ENCODE measurements at places on chromosomes 7 and 10. TPM values are rescaled to one million over a fixed set of nuclear protein-coding genes. Genes with fewer than 3 reads are reported as not detected.

Gene VAX1
- total RNA-seq: not detected

Gene OR9A2
- 0.24 TPM for total RNA-seq

Gene EBLN1
- not detected for total RNA-seq

Gene TFAM
- total RNA-seq: 102 TPM

Gene UNCX
- total RNA-seq: not detected

Gene SYT15
- 0.56 TPM for total RNA-seq

Gene TRIM50
- not detected for total RNA-seq

Gene CTTNBP2
- 0.40 TPM for total RNA-seq

Gene ACSM6
- not detected for total RNA-seq

Gene RNLS
- 2.1 TPM for total RNA-seq

Gene ZSCAN25
- total RNA-seq: 25.0 TPM

Gene GJD4
- 0.15 TPM for total RNA-seq

- no peak for ATAC-seq
- no peaks in the 10 kb centered on the region for H3K27me3 ChIP-seq
- H3K4me1 ChIP-seq: peaks cover 5% of the 10 kb centered on the region
- H3K36me3 ChIP-seq: no peaks in the 10 kb centered on the region
Observed at GRCh38 chr7:105367458-105367857, 21.3 kb downstream of the SRPK2 start.

GRCh38 chr10:68957654-68958053 is 1.7 kb downstream of the DDX21 start:
- H3K27me3 ChIP-seq: no peaks in the 10 kb centered on the region
- H3K4me3 ChIP-seq: peak overlapping the region; percentile 92
- ATAC-seq: no peak

DNA sequence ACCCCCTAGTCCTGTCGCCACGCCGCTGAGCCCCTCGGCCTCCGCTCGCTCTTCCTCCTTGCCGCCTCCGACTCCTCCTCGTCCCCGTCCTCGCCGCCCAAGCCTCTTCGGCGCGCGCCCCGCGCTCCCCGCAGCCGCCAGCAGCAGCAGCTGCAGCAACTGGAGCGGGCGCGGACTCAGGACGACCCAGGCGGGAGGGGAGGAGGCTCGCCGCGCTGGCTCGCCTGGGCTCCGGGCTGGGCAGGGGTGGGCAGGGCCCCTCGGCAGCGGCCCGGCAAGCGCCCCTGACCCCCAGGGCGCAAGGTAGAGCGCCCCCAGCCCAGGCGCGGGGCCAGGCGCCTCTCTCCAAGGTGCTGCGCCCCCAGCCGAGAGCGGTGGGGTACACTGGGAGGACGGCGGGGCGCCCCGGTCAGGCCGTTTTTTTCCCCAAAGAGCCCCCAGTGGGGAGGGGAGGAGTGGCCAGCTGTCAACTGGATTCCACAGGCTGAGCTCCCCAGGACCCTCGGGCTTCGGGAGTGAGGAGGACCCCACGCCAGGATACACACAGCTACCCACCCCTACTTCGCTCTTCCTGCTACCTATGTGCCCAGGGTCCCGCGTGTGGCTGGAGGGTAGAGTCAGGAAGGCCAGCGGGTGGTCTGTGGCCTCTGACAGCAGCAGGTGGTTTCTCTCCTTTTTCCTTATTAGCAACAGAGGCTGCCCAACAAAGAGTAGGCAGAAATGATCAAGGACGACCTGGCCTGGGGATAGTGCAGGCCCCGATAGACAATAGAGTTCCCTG is 903 bp upstream of the KCNMA1 start:
- H3K4me3 ChIP-seq: no peak overlapping the region
- H3K27me3 ChIP-seq: peaks cover 69% of the 10 kb centered on the region
- H3K4me1 ChIP-seq: peaks cover 5% of the 10 kb centered on the region
- H3K27ac ChIP-seq: no peak overlapping the region
- no peaks in the 10 kb centered on the region for H3K36me3 ChIP-seq
- ATAC-seq: no peak

GRCh38 chr7:47931005-47932004 is 17.0 kb downstream of the PKD1L1 start:
- no peak for ATAC-seq
- H3K4me3 ChIP-seq: no peak overlapping the region
- no peaks in the 10 kb centered on the region for H3K4me1 ChIP-seq

DNA sequence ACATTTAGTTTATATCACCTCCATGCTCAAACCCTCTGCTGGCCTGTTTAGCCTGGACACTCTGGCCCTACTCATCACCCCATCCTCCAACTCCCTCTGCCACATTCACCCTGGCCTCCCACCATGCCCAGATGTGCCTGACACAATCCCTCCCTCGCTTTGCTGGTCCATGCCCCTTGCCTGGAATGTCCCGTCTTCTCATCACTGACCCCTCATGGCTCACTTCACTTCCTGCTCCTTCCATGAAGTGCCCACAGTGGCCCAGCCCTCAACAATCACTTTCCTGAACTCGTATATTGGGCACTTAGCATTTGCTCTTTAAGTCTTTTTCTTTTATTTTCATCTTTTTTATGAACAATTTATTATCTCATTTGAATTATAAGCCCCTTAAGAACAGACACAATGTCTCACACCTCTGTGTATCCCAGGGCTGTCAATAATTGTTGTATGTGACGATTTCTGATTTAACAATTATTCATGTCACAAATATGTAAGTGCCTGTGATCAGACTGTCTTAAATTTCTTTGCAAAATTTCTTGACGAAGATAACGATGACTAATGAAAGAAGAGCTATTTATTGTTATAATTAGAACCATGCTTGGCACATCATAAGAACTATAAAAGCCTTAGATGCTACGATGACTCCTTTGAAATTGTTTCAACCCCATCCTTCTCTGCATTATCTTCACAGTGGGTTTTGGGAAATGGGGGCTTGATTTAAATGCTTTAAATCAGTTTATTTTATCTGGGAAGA is 209.9 kb upstream of the YAE1 start:
- H3K27ac ChIP-seq: peak overlapping the region; percentile 44
- peaks cover 3% of the 10 kb centered on the region for H3K27me3 ChIP-seq
- H3K4me3 ChIP-seq: peak overlapping the region; percentile 26
- no peak for ATAC-seq
- no peaks in the 10 kb centered on the region for H3K36me3 ChIP-seq

DNA sequence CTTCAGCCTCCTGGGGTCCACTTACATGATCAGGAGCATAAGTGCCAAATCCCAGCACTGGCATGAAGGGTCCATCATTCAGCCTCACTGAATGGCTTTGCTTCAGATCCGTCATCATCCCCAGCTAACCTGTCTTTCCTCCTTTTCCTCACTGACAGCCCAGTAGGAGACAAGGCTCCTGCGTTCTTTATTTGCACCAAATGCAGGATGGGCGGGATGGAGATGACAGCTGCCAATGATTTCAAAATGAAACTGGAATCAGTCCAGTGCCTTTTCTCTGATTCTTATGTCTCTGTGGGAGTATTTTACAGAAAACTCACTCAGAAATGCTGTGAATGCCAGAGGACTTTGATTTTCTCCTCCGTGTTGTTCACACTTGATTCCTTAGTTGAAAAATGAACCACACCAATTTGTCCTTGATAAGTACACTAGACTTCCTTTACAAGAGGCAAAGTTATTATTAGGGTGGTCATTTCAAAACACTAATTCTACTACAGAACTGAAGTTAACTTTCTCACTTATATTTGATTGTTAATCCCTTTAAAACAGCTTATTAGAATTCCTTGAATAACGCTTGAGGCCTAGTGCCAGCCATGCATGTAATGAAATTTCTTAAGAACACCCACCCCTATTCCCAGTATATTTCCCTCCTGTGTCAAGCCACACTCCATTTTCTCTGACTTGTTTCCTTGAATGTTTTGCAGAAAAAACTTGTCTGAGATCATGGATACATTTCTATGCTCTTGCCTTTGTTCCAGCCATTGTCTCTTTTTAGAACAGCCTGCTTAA is at the start of gene AKR1C8:
AKR1C8 (minus strand) TSS at position 164 of the 789 bp plus-strand sequence; CDS start at position 118, 46 bp downstream.
- H3K4me3 ChIP-seq: no peak within 1 kb of the TSS
- no peak within 1 kb of the TSS for H3K27ac ChIP-seq
- ATAC-seq: no peak
- H3K27me3 ChIP-seq: no peaks in the 10 kb centered on the region

GRCh38 chr7:134992626-134993179 is 6.4 kb downstream of the AGBL3 start:
- ATAC-seq: peak; percentile 95
- H3K4me3 ChIP-seq: peak overlapping the region; percentile 19
- H3K27ac ChIP-seq: peak overlapping the region; percentile 8
- H3K4me1 ChIP-seq: peaks cover 31% of the 10 kb centered on the region

- H3K4me1 ChIP-seq: peaks cover 19% of the 10 kb centered on the region
- no peak overlapping the region for H3K4me3 ChIP-seq
- no peaks in the 10 kb centered on the region for H3K27me3 ChIP-seq
- no peak overlapping the region for H3K27ac ChIP-seq
Observed at GRCh38 chr7:135204341-135204749, 7.0 kb downstream of the WDR91 start.

GRCh38 chr7:130369110-130369711 is 11.1 kb upstream of the CPA1 start:
- H3K4me3 ChIP-seq: peak overlapping the region; percentile 87
- peaks cover 18% of the 10 kb centered on the region for H3K36me3 ChIP-seq
- peak overlapping the region; percentile 95 for H3K27ac ChIP-seq
- H3K4me1 ChIP-seq: peaks cover 34% of the 10 kb centered on the region

DNA sequence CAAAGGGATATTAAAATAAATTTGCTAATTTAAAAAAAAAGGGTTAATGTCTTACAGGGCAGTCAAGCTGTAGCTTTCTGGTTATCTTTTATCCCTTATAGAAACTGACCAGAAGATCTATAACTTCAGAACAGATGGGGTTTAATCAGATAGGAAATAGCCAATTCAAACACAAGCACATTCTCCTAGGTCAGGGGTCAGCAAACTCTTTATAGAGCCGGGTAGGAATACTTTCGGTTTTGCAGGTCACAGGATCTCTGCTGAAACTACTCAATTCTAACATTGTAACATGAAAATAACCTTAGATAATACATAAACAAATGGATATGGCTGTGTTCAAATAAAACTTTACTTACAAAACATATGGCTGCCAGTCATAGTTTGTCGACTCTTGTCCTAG is 479.8 kb downstream of the ADRA2A start:
- H3K4me3 ChIP-seq: no peak overlapping the region
- H3K27me3 ChIP-seq: peaks cover 9% of the 10 kb centered on the region
- no peak overlapping the region for H3K27ac ChIP-seq
- H3K4me1 ChIP-seq: no peaks in the 10 kb centered on the region
- ATAC-seq: no peak
- H3K36me3 ChIP-seq: no peaks in the 10 kb centered on the region

DNA sequence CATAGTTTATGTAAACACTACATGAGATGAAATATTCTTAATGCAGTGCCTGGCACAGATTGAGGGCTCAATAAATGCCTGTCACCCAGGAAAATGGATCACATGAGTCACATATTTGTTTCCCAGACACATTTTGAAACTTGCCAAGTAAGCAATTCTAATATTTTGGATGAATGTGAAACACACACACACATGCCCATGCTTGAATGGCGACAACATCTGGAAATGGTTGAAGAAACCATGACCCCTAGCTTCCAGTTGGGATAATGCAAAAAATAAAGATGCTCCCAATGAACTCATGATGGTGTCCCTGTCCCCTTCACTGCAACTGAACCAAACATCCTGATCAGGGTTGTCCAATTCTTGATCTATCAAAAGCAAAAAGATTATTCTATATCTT is 797.3 kb downstream of the XPNPEP1 start:
- no peaks in the 10 kb centered on the region for H3K36me3 ChIP-seq
- H3K4me3 ChIP-seq: no peak overlapping the region
- ATAC-seq: no peak
- no peaks in the 10 kb centered on the region for H3K4me1 ChIP-seq
- H3K27ac ChIP-seq: no peak overlapping the region

DNA sequence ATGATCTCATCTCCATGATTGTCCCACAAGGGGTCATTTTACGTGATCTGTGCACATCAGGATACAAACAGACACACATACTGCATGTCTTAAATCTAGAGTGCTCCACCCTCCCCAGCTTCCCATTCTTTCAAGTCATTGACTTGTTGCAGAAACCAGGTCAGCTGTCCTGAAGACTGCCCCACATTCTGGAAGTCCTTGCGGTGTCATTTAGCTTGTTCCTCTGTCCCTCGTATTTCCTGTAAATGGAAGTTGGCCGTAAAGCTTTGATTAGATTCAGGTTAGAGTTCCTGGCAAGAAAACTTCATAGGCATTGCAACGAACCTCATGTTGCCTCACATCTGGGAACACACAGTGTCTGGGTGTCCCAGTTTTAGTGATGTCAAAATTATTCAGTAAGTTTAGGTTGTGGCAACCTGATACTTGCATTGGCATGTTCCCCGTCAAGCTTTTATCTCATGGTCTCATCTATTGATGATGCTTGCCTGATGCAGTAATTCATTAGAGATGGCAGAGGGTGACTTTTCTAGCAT is 417.4 kb upstream of the GALNT17 start:
- ATAC-seq: no peak
- H3K27ac ChIP-seq: no peak overlapping the region
- peaks cover 10% of the 10 kb centered on the region for H3K4me1 ChIP-seq
- H3K36me3 ChIP-seq: peaks cover 5% of the 10 kb centered on the region
- H3K4me3 ChIP-seq: no peak overlapping the region
- H3K27me3 ChIP-seq: no peaks in the 10 kb centered on the region

DNA sequence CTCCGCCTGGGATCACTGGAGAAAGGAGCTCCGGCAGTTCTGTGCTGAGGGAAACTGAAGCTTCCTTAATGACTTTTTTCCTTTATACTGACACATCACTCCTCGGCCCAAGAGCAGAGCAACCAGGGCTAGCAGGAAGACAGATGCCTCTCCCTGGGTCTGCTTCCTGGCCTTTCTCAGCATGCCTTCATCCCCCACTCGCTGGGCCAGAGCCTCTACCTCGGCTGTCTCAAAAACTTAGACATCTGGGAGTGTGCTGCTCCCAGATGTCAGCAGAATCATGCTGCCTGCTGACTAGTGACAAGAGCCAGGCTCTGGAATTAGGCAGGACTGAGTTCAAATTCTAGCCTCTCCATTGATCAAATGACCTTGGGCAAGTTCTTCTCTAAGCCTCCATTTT is 24.4 kb upstream of the LRRC4 start:
- no peak for ATAC-seq
- H3K36me3 ChIP-seq: peaks cover 12% of the 10 kb centered on the region
- H3K27me3 ChIP-seq: no peaks in the 10 kb centered on the region
- H3K4me3 ChIP-seq: no peak overlapping the region
- H3K4me1 ChIP-seq: peaks cover 47% of the 10 kb centered on the region
- H3K27ac ChIP-seq: no peak overlapping the region

GRCh38 chr7:130957137-130957513 is 223.1 kb upstream of the KLF14 start:
- no peaks in the 10 kb centered on the region for H3K36me3 ChIP-seq
- no peak overlapping the region for H3K27ac ChIP-seq
- H3K4me3 ChIP-seq: no peak overlapping the region
- peaks cover 40% of the 10 kb centered on the region for H3K4me1 ChIP-seq
- no peaks in the 10 kb centered on the region for H3K27me3 ChIP-seq
- no peak for ATAC-seq

- H3K27me3 ChIP-seq: no peaks in the 10 kb centered on the region
- peaks cover 11% of the 10 kb centered on the region for H3K4me1 ChIP-seq
- ATAC-seq: no peak
- no peak overlapping the region for H3K4me3 ChIP-seq
- no peak overlapping the region for H3K27ac ChIP-seq
Observed at GRCh38 chr10:102261842-102262241, 16.5 kb downstream of the GBF1 start.

- no peak overlapping the region for H3K4me3 ChIP-seq
- no peaks in the 10 kb centered on the region for H3K4me1 ChIP-seq
- H3K27me3 ChIP-seq: peaks cover 9% of the 10 kb centered on the region
- no peaks in the 10 kb centered on the region for H3K36me3 ChIP-seq
- no peak for ATAC-seq
Observed at GRCh38 chr10:69809318-69809717, 7.6 kb downstream of the COL13A1 start.

GRCh38 chr10:79146611-79147130 is 77.9 kb downstream of the ZMIZ1 start:
- H3K27me3 ChIP-seq: no peaks in the 10 kb centered on the region
- peak overlapping the region; percentile 31 for H3K4me3 ChIP-seq
- peak overlapping the region; percentile 81 for H3K27ac ChIP-seq

- H3K36me3 ChIP-seq: no peaks in the 10 kb centered on the region
- H3K27ac ChIP-seq: no peak overlapping the region
- H3K4me1 ChIP-seq: no peaks in the 10 kb centered on the region
Observed at GRCh38 chr7:12866207-12866606, 178.8 kb downstream of the ARL4A start.
